Activated T-cell treated with anti-CD3 and anti-CD28 coated beads, Interleukin-2, amount 50 U/mL, for 72 hours (primary cell): ENCODE measurements at places on chromosomes 5 and 9. TPM values are rescaled to one million over a fixed set of nuclear protein-coding genes. Genes with fewer than 3 reads are reported as not detected.

PCDHGA8 gene
- not detected for total RNA-seq

- no peaks in the 10 kb centered on the region for H3K27me3 ChIP-seq
- H3K27ac ChIP-seq, result no peak overlapping the region
- H3K4me1 ChIP-seq, result no peaks in the 10 kb centered on the region
- H3K4me3 ChIP-seq, result no peak overlapping the region
- H3K36me3 ChIP-seq, result no peaks in the 10 kb centered on the region
- DNase-seq, result no peak
These were observed 17.9 kb upstream of the KCNMB1 start for GRCh38 chr5:170407062-170407461.

GRCh38 chr9:134413112-134413715 is 87.0 kb downstream of the RXRA start:
- no peak for DNase-seq
- no peak overlapping the region for H3K27ac ChIP-seq
- no peaks in the 10 kb centered on the region for H3K36me3 ChIP-seq
- no peak overlapping the region for H3K4me3 ChIP-seq

DNA sequence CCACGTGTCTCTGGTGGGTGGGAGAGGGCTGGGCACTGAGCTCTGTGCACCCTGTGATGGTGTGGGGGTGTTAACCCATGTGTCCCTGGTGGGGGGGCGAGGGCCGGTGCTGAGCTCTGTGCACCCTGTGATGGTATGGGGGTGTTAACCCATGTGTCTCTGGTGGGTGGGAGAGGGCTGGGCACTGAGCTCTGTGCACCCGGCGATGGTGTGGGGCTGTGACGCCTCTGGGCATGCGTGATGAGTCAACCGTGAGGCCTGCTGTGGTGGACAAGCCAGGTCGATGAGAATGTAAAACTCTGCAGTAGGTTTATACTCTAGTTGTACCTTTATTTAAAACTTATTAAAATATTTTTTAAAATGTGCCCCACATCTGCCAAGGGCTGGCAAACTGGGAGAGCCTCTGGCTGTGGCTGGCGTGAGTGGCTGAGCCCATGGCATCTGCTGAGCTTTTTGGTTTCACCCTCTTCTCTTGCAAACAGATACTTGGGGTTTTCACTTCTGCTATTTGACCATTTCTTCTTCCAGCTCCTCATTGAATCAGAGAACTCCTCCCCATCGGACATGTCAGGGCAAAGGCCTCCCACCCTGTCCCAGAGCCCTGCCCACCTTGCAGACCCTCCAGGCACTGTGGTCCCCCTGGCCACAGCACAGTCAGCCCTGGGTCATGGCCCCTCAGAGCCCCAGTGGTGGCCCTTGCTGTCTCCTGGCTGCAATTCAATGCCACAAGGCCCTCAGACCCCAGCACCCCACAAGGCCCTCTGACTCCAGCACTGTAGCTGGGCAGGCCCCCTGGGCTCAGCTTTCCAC is 18.5 kb upstream of the EXOC3 start:
- H3K4me1 ChIP-seq, result peaks cover 43% of the 10 kb centered on the region
- peaks cover 11% of the 10 kb centered on the region for H3K27me3 ChIP-seq
- no peak overlapping the region for H3K27ac ChIP-seq

DNA sequence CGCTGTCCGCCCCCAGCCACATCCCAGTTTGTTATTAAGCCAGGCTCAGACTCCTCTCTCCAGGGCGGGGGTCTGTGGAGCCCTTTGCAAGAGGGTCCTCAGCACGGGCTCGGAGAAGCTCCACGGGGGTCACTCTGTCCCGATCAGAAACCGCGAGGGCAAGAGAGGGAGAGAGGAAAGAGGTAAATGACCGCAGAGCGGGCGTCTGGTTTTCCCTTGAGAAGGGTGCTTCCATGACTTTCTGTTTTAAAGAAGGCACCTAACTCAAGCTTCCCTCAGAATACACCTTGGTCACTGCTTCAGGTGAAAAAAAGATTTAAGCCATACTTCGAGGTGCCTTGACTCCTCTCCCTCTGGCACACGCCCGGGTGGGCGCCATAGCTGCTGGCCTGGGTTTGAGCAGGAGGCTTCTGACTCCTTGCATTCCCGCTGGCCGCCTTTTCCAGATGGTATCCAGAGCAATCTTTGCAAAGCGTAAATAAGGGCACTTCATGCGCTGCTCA is 5.8 kb upstream of the TERT start:
- no peaks in the 10 kb centered on the region for H3K27me3 ChIP-seq
- H3K4me1 ChIP-seq, result no peaks in the 10 kb centered on the region
- no peak for DNase-seq
- no peak overlapping the region for H3K27ac ChIP-seq

DNA sequence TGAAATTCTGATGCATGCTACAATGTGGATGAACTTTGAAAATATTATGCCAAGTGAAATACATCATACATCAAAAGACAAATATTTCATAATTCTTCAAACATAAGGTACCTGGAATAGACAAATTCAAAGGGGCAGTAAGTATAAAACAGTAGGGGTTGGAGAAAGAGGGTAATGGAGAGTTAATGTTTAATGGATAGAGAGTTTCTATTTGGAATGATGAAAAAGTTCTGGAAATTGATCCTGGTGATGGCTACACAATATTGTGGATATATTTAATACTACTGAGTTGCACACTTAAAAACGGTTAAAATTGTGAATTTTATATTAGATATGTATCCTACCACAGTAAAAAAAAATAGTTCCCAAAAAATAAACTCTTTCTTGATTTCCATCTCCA is 14.6 kb upstream of the CNTLN start:
- H3K27me3 ChIP-seq, result no peaks in the 10 kb centered on the region
- no peak overlapping the region for H3K4me3 ChIP-seq
- H3K36me3 ChIP-seq, result no peaks in the 10 kb centered on the region
- H3K4me1 ChIP-seq, result no peaks in the 10 kb centered on the region
- no peak for DNase-seq

- no peaks in the 10 kb centered on the region for H3K27me3 ChIP-seq
- DNase-seq, result no peak
- no peak overlapping the region for H3K27ac ChIP-seq
- peak overlapping the region; percentile 79 for H3K4me3 ChIP-seq
- H3K36me3 ChIP-seq, result no peaks in the 10 kb centered on the region
These were observed 193.7 kb downstream of the MAPKAP1 start for GRCh38 chr9:125513303-125513667.

DNA sequence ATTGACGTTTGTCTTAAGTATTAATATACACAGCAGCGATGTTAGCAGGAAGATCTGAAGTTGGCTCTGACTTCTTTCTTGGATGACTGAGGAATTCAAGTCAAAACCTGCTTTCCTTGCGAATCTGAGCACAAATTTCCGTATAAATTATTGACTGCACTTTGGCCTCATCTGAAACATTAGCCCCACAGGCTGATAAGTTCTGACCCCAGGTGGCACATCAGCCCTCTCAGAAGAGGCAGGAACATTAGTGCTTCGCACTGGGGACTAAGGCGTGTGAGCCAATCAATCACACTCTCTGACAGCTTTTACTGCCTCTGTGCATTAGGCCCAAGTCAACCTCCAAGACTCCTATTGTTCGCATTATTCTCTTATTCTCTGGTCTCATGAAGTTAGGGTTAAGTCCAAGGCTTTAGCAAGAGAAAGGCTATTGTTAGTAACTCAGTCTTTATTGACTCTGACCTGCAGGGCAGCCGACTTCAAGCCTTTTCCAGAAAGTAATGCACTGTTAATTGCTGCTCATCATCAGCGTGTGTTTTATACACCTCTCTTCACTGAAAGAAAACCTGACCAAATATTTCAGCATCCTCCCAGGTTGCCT is 84.2 kb downstream of the ZNF608 start:
- H3K4me1 ChIP-seq, result no peaks in the 10 kb centered on the region
- no peak for DNase-seq
- H3K36me3 ChIP-seq, result no peaks in the 10 kb centered on the region
- H3K27ac ChIP-seq, result no peak overlapping the region
